LHCN-M2 (cell line): ENCODE measurements at places on chromosomes 2 and 18.
A peak's percentile ranks its signal among the peaks of the same experiment; 100 is the strongest.

DNA sequence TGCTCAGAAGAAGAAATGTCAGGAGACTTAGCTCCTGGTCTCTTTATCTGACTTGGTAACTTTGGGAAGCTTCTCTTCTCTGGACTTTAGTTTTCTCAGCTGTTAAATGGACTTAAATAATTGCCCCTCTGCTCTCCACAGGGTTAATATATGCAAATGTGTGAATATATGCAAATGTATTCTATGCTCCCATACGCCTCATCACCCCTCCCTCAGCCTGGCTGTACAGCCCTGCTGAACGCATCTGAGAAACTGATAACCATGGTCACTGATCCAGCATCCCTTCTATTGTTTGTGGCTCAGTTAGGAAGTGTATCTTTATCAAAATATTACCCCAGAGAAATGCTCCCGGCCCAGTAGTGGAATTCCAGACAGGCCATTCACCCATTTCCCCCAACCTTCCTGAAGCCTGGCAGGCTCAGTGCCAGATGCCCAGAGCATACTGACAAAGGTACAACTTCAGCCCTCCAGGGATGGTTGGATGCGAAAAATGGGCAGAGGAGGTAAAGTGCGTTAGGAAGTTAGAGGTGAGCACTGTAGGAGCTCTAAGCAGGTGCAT, 103.4 kb downstream of the DYSF start:
- DNase-seq: no peak

DNA sequence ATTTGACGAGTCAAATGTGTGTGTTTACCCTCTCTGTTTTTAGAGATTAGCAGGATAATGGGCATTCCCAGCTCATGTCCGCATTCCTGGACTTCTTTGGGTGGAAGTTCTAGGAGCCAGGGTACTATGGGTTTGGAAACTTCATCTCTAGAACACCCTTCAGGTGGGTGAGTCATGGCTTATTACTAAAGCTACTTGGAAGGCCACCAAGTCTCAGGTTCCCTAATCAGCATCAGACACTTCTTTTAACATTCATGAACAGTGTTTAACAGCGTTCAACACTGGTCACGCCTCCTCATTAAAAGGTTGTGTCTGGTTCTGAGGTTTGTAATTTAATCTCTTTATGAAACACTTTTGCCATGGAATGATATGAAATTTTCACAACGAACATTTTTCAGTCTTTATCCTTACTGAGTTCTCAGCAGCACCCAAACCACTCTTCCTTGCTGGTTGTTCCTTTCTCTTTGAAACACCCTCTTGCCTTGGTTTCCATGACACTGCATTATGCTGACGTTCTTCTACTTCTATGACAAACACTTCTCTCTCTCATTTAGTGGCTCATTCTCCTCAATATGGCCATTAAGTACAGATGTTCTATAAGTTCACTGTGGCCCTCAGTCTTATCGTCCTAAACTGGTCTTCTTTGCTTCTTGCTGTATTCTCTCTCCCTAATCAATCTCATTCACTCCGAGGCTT, 49.3 kb downstream of the MMADHC start:
- DNase-seq: no peak

DNA sequence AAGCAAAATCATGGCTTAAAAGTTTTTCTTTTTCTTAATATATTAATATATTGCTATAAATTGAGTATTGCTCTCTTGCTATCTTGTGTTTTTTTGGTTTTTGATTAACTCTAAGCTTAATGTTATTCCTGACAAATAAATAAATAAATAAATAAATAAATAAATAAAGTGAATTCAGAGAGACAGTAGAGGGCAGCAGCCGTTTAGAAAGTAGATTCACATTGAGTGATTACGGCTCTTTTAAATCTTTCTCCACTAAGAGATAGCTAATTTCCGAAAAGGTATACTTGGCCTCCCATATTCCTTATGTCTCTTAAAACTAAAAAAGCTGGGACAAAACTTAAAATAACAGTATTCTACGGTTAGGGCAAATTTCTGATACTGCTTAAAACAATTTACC, 34.3 kb downstream of the MSH2 start:
- DNase-seq: peak; percentile 41

DNA sequence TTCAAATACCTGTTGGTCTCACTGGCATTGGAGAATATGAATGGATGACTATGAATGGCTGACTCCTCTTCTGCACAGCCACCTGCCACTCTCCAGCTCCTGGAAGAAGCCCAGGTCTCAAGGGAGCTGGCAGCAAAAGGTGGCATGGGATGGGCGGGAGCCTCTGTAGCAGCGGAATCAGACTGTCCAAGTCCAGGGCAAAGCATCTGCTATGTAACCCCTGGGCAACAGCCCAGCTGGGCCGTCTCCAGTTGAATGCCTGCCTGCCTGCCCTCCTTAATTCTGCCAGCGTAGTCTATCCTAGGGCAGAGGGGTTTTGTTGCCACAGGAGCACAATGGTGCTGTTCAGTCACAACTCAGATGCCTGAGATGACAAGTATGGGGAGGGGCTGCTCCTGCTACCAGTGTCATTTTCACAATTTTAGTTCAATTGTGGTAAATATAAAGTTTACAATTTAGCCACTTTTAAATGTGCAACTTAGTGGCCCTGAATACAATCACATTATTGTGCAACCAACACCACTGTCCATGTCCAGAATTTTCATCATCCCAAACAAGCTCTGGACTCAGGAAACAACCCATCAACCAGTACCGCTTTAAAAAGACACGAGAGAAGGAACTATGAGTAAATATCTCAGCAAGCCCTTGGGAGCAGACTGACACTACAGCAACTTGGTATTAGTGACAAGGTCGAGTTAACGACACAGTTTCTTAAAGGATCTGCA, 115.2 kb downstream of the MYO5B start:
- DNase-seq: no peak

DNA sequence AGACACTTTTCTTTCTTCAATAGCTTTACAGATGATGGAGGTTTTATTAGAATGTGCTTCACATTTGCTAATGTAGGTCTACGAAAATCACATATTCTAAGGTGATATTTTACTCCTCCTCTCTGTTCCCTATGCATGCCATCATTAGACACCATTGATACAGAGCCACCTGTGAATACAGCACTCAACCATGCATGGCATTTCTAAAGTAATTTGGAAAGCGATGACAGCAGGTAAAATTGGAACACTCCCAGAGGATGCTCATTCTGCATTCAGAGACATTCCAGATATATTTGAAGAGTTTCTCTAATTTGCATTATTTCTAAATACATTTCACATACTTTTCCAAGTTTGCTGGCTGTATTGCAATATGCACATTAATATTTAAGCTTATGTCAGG, 65.3 kb upstream of the RIT2 start:
- no peak for DNase-seq

DNA sequence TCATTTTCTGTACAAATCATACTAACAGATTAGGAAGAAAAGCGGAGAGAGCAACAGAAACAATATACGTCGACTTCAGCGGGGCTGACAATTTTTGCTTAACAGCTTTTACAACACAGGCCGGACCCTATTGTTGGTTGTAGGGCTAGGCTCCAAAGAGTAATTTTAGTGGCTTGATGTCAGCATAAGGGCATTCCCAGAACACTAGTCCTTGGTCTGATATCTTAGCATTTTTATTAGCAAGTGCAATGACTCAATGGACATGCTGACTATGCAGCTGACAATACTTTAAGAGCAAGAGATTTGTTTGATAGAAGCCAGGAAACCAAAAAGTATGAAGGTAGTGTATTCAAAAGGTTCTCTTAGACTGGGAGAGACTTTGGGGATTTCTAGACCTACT, 209.9 kb downstream of the LNPK start:
- no peak for DNase-seq

GRCh38 chr2:31296641-31297287, 62.8 kb downstream of the EHD3 start:
- DNase-seq: no peak

GRCh38 chr2:236642584-236643291, 73.1 kb downstream of the ACKR3 start:
- DNase-seq: peak; percentile 89

DNA sequence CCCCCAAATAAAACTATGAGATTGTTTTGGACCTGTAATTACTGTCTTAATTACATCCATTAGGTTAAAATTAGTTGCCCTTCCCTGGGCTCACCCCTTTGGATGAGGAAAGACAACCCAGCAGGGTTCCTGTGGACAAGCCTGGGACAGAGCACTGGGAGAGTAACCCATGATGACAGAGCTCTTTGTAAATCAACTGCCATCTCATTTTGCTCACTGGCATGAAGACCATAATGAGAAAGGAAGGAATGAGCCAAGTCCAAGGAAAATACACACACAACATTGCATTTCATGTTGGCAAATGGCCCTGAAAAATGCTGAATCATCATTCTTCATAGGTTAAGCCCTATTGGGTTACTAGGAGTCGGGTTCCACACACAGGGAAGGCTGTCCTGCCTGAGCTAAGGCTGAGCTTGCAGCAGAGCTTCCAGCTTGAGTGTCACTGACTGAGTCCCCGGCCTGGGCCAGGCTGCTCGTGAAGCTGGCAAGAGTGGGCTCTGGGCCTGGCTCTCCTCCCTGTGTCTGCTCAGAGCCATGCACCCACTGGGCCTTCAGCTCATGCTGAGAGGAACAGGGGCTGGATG, 94.1 kb upstream of the ACAA2 start:
- DNase-seq: peak; percentile 4

GRCh38 chr2:227939271-227940027, 68.0 kb downstream of the DAW1 start:
- DNase-seq: peak; percentile 60

- DNase-seq: no peak
These were observed 205.1 kb downstream of the ZBTB7C start for GRCh38 chr18:48203961-48204666.
